Spinal cord (tissue), 10 donors: ENCODE measurements at places on chromosomes 12 and 14.
A peak's percentile ranks its signal among the peaks of the same experiment; 100 is the strongest.

DNA sequence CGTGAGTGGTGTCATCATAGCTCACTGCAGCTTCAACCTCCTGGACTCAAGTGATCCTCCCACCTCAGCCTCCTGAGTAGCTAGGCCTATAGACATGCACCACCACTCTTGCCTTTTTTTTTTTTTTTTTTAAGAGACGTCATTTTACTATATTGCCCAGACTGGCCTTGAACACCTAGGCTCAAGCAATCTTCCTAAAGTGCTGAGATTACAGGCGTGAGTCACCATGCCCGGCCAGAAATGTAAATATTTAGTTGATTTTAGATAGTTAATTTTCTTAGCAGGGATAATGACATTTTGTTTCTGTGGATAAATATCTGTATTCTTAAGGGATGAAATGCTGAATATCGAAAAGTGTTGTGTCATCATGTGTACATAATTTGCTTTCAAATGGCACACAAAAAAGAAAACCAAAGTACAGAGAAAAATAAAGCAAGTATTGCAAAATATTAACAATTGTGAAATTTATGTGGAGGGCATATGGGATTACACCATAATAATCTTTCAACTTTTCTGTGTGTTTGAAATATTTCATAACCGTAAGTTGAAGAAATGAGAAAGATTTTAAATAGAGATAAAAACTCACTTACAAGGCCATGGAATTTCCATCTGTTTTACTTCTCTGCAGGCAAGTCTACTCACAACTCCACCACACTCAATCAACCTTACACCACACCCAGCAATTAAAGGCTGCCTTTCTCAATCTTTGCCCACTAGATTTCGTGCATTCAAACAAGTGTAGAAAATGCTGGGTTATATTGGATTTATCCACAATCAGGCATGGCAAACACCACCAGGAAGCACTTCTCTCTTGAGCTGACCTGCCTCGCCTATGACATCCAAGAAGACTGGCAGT is 93.7 kb downstream of the SPTSSA start:
- no peak for DNase-seq

- no peak for DNase-seq
Observed at GRCh38 chr12:42281278-42281677, 43.2 kb upstream of the YAF2 start.

DNA sequence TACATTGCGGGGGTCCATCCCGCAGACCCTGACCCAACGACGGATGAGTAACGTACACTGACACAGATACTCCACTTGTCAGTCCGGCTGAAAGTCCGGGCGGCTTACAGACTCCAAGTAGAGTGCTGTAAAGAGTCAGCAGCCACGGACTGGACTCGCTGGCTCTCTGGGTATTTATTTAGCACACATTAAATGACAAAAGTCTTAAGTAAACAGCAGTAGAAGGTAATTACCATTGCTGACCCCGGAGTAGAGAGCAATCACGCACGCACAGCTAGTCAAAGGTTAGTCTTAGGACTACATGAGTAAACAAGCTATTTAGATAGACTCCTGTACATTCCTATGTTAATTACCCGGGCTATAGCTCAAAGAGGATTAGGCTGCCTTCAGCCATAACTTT is 780.9 kb downstream of the RPS29 start:
- DNase-seq: no peak

DNA sequence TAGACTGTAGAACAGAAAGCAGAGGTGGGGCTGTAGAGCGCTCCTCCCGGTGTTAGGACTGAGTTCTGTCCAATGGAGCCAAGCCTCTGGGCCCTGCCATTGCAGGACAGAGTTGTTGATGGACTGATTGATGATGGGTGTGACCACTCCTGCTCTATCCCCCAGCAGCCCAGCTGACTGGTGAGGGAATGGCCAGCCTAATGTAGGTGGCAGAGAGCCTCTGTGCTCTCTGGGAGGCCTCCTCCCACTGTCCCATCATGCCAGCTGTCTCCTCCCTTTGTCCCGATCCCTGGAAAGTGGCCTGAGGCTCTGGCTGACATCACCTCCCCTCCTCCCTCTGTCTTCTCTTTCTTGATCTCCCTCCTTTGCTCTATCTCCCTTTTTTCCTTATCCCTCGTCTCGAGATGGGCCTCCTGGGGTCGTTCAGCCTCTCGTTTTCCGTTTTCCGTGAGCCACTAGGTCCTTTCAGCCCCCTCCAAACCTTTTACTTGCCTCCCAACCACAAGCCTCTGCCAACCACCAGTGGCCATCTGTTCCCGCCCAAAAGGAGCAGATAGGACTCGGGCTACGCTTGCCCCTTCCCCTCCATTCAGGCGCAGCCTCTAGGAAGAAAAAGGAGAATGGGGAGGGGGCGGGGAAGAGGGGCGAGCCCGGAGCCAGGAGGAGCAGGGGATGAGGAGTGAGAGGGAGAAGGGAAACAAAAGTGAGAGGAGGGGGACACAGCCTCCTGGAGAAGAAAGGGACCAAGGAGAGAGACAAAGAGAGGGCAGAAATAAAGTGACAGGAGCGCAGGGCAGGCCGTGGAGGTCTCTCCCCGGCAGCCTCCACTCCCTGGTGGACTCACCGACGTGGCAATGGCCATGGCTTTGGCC is 572 bp downstream of the EFS start:
- peak; percentile 73 for DNase-seq
